Activated T-helper 1 cell treated with anti-CD3 and anti-CD28 coated beads, Interleukin-12 subunit alpha, Interleukin-12 subunit beta, Interleukin-2, Interleukin-4 antibody, amounts not matched to agents 30 ng/mL and 10 ng/mL and 1 ng/mL, durations not matched to agents 14 hours and 24 hours and 36 hours (primary cell): ENCODE measurements at places on chromosomes 2 and 18. TPM values are rescaled to one million over a fixed set of nuclear protein-coding genes. Genes with fewer than 3 reads are reported as not detected.

SRD5A2 gene
- not detected in 2 replicates for total RNA-seq

SCN7A gene
- not detected in 2 replicates for total RNA-seq

KRTCAP3 gene
- 3.5 and 5.7 TPM in 2 replicates for total RNA-seq

SULT6B1 gene
- not detected in 2 replicates for total RNA-seq

EGR4 gene
- 1.9 TPM in 2 replicates for total RNA-seq

C2orf80 gene
- not detected in 2 replicates for total RNA-seq

SCN3A gene
- not detected in 2 replicates for total RNA-seq

DCDC2C gene
- total RNA-seq: not detected in 2 replicates

RAX gene
- total RNA-seq: not detected in 2 replicates

MRPL30 gene
- 25.5 and 27.8 TPM in 2 replicates for total RNA-seq

PLCD4 gene
- total RNA-seq: 0.54 and 0.62 TPM in 2 replicates

PAX3 gene
- not detected in 2 replicates for total RNA-seq

PFN4 gene
- total RNA-seq: not detected in 2 replicates

GRCh38 chr2:101478181-101479001 lies 3.5 kb upstream of the RFX8 start:
- H3K36me3 ChIP-seq: no peaks in the 10 kb centered on the region
- peaks cover 4% of the 10 kb centered on the region for H3K27me3 ChIP-seq
- H3K27ac ChIP-seq: no peak overlapping the region
- H3K4me3 ChIP-seq: no peak overlapping the region
- DNase-seq: no peak

DNA sequence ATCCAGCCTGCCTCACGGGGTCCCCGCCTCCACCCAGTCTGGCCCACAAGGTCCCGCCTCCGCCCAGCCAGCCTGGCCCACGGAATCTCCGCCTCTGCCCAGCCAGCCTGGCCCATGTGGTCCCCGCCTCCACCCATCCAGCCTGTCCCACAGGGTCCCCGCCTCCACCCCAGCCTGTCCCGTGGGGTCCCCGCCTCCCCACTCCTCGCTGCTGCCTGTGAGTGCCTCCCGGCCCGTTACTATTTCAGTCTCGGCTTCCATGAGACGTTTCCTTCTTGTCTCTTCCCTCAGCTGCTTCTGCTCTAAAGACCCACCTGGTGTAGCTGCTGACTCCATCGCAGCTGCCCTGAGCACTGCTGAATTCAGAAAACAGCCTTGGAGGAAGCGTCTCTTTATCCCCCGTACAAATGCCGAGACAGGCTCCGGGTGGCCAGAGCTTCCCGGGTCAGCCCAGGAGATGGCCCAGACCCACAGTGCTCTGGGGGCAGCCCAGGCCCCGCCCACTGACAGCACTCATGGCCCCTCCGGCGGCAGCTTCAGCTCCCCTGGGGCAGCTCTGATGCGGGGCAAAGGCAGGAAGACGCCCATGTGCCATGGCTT lies 69.8 kb downstream of the NFATC1 start:
- peaks cover 20% of the 10 kb centered on the region for H3K36me3 ChIP-seq
- H3K4me3 ChIP-seq: no peak overlapping the region

- DNase-seq: no peak
- H3K4me1 ChIP-seq: peaks cover 30% of the 10 kb centered on the region
- peaks cover 5% of the 10 kb centered on the region for H3K27me3 ChIP-seq
- H3K36me3 ChIP-seq: no peaks in the 10 kb centered on the region
- no peak overlapping the region for H3K27ac ChIP-seq
These were observed 24.7 kb upstream of the NRP2 start for GRCh38 chr2:205657579-205657978.

DNA sequence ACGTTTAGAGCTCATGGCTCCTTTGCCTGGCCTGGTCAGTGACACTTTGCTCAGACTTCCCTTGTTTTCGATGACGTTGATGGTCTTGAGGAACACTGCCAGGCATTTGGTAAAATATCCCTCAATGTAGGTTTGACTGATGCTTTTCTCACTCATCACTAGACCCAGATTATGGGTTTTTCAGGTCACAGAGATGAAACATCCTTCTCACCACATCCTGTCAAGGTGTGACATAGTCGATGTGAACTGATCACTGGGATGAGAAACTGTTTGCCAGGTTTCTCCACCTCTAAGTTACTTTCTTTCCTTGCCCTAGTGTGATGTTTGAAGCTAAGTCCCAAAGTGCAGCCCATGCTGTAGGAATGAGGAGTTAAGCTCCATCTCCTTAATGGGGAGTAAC lies 81.5 kb downstream of the AFF3 start:
- DNase-seq: peak; percentile 6
- H3K27me3 ChIP-seq: peaks cover 4% of the 10 kb centered on the region
- peak overlapping the region; percentile 88 for H3K27ac ChIP-seq
- H3K4me3 ChIP-seq: peak overlapping the region; percentile 57

DNA sequence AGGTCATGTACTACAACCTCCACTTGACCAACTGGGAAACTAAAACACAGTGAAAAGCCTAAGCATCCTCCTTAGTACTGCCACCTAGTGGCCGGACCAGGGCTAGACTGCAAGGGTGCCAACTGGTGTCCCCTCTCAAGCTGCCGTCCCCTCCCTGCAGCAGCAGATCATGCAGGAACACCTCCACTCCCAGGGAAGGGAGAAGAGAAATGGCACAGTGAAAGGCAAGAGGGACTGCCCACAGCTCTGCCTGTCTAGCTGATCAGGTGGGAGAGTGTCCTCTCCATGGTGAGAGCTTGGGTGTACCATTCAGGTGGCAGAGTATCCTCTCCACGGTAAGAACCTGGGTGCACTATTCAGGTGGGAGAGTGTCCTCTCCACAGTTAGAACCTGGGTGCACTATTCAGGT lies 78.1 kb downstream of the AAK1 start:
- no peak overlapping the region for H3K27ac ChIP-seq
- no peaks in the 10 kb centered on the region for H3K27me3 ChIP-seq
- H3K4me1 ChIP-seq: peaks cover 66% of the 10 kb centered on the region

DNA sequence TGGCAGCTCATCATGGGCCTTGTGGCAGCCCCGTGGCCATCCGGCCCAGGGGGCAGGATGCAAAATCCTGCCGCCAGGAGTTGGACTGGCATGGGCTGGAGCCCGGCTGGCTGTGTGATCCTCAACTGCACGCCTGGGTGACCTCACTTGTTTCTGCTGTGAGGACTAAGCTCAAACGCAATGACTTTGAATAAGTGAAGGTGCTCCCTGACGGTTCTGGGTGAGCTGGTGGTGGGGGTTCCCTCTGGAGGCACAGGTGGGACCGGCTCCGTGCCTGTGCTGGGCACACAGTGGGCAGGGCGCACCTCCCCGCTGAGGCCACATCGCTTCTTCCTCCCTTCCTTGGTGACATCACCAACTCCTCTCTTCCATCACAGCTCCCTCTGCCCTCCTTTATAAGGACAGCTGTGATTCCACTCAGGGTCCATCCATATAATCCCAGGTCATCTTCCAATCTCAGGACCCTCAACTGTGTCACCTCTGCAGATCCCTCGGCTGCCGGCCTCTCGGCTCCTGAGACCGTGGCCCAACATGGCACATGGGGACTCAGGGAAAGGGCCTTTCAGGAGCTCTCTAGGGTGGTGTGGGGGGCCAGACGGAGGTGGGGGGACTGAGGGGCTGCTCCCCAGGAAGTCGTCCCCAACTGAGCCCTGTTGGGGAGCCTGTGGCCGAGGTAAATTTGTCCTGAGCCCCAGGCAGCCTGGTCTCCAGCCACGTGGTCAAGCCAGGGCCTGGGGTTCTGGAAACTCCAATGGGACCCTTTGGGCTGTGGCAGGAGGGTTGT lies 75.5 kb upstream of the ODC1 start:
- no peak for DNase-seq
- H3K27ac ChIP-seq: no peak overlapping the region
- H3K4me3 ChIP-seq: no peak overlapping the region
- no peaks in the 10 kb centered on the region for H3K27me3 ChIP-seq

GRCh38 chr2:222888716-222889115 lies 27.9 kb downstream of the ACSL3 start:
- no peak for DNase-seq
- peaks cover 8% of the 10 kb centered on the region for H3K36me3 ChIP-seq
- peaks cover 15% of the 10 kb centered on the region for H3K4me1 ChIP-seq

DNA sequence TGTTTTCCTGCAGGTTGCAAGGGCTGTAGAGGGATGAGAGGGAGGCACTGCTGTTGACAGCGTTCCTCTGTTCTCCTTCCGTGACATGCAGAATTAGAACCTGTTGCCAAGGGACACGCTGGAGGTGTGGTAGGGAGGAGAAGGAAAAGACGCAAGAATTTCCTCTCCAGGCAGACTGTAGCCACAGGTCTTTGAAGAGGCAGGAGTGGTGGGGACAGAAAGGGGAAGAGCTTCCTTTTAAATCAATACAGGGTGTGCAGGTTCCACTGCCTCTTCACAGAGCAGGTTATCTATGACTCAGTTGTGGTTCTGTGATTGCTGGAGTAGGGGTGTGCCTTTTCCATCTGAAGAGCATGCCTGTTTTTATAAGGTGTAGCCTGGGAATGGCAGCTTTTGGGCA lies 133.0 kb downstream of the WDSUB1 start:
- DNase-seq: no peak
- H3K27me3 ChIP-seq: no peaks in the 10 kb centered on the region
- H3K27ac ChIP-seq: no peak overlapping the region
- no peaks in the 10 kb centered on the region for H3K36me3 ChIP-seq
- H3K4me1 ChIP-seq: peaks cover 18% of the 10 kb centered on the region
- no peak overlapping the region for H3K4me3 ChIP-seq

DNA sequence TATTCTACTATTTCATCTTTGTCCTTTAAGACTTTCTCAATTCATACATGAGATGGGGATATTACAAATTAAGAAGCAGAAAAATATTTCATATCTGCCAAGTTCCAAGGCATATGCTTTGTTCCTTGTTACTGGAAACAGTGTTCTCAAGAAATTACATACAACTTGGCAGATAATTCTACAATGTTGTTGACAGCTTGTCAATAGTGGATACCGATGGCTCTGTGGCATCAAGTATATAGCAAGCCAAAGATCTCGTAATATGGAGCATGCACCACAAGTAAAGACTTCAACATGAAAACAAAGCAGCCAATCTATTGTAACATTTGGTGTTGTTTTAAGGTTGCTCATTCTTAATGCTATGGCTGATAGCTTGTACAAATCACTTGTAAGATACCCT lies 598.2 kb upstream of the KLHL29 start:
- no peaks in the 10 kb centered on the region for H3K4me1 ChIP-seq
- no peak for DNase-seq
- no peaks in the 10 kb centered on the region for H3K27me3 ChIP-seq

- H3K4me3 ChIP-seq: no peak overlapping the region
- H3K36me3 ChIP-seq: no peaks in the 10 kb centered on the region
- no peak overlapping the region for H3K27ac ChIP-seq
- H3K4me1 ChIP-seq: no peaks in the 10 kb centered on the region
These were observed 71.4 kb downstream of the HNMT start for GRCh38 chr2:138035608-138036217.

GRCh38 chr2:64018701-64019082 lies 536 bp downstream of the VPS54 start:
- H3K36me3 ChIP-seq: peaks cover 13% of the 10 kb centered on the region
- H3K27me3 ChIP-seq: no peaks in the 10 kb centered on the region
- H3K4me3 ChIP-seq: peak overlapping the region; percentile 94
- no peak for DNase-seq
- H3K27ac ChIP-seq: peak overlapping the region; percentile 96
- H3K4me1 ChIP-seq: peaks cover 43% of the 10 kb centered on the region

DNA sequence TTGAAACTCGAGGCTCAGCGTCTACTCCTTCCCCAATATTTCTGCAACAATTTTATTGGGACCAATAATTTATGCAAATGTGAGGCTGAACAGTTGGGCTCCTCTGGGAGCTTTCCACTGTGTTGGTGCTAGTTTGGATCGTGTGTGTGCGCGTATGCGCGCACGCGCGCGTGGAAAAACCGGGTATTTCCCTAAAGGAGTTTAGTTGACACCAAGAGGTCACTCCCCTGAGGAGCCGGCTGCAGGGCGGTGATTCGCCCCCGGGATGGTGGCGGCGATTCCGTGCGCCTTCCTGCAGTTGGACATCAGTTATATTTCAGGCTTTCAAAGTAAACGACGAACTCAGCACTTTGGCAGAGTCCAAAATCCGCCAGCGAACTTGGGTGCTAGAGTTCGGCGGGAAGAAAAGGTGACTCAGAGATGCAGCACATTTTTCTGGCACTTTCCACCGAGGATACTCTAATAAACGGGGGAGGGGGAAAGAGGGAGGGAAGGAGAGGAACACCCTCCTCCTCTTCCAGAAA lies 186.5 kb upstream of the FANCL start:
- H3K4me3 ChIP-seq: peak overlapping the region; percentile 62
- no peaks in the 10 kb centered on the region for H3K4me1 ChIP-seq
- H3K36me3 ChIP-seq: no peaks in the 10 kb centered on the region
- H3K27ac ChIP-seq: no peak overlapping the region
